GDM1 (cell line): ENCODE measurements at places on chromosomes 7 and 10.

DNA sequence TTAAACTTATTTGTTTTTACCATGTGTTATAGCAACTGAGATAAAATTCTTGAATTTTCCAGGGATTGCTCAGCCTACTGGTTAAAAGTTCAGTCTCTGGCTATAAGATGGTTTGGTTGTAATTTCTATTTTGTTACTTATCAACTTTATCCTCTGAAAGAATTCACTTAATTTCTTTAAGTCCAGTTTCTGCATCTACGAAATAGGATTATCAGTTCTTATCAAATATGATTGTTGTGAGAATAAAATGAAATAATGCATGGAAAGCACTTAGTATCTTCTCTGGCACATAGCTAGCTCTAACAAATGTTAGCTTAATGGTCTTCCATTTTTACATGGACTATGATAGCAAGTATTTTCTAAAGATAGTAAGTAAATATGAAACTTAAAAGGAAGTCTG lies 53.3 kb downstream of the SEMA3D start:
- no peak for DNase-seq

DNA sequence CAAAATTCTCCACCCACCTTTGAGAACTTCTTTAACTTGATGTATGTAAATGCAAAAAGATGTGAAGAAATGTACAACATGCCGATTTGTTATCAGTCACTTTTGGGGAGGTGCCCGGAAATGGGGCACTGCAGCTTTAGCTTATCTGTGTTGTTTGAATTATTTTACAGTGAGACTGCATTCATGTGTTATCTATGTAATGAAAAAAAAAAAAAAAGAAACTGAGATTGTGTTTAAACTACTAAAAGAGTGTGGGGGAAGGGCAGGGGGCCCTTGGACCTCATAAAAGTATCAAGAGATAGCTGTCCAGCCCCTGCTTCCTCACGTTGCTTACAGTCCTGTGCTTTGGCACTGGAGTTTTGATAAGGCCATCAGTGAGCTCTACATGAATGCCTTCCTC lies 259.4 kb downstream of the STK31 start:
- no peak for DNase-seq

GRCh38 chr7:14196555-14196954 lies 207.1 kb upstream of the ETV1 start:
- DNase-seq = no peak

DNA sequence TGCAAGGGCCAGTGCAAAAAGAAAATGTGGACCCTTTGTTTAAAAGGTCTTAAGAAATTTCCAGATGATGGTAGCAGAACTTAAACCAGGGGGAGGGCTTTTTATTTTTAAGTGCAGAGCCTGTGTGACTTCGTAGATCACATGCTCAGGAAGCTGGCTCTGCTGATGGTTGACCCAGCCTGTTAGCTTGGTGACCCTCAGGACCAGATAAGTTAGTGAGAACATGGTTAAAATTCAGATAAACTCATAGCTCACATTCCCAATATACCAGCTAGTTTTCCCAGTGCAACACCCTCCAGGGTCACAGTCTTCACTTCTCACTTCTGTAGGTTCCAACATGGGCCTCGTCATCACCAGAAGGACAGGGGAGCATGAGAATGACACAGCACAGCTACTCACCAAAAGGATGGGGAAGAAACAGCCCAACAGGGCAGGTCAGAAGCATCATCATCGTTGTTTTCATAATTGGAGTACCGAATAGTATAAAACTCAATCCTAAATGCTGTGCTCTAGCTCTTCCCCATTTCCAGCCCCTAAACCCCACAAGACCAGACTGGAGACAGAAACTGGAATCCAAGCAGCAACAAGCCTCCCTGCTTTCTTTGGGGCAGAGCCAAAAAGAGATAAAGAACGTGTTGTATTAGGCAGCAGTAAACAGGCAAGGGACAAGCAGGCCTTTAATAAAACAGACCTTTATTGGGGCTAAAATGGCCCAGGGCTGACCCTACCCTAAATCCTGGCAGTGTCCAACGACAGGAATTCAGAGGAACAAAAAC lies 102.2 kb upstream of the ANKRD1 start:
- DNase-seq = no peak

DNA sequence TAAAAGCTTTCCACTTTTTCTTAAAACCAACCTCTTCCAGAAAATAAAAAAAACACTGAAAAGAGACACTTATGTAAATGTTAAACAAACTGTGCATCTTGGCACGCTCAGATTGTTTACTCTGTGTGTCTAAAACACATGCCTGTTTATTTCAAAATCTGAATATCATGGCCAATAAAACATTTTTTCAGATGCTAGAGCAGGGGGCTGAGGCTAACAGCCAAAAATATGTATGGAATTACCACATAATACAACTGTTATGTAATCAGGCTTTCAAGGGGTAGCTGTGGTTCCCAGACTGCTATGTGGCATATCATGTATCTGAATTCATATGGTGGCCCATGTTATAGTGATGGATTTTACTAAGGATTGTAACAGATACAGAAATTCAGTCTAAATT lies 130.4 kb downstream of the HIBADH start:
- no peak for DNase-seq

DNA sequence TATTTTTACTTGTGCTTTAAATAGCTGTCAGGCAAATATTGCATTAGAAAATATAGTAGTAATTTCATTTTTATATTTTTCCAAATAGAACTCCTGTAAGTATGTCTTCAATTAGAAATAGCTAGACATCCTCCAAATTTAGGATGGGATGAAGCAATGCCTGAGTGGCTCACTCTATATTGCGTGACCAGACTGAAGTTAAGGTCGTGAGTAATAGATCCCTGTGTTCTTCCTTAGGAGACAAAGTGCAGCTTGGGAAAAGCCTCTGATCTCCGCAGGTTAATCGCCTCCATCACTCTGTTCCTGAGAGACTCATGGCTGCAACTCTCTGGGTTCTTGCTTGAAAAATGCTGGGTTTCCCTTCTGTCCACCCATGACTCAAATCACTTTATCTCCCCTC lies 484.8 kb upstream of the ANKRD30A start:
- no peak for DNase-seq

DNA sequence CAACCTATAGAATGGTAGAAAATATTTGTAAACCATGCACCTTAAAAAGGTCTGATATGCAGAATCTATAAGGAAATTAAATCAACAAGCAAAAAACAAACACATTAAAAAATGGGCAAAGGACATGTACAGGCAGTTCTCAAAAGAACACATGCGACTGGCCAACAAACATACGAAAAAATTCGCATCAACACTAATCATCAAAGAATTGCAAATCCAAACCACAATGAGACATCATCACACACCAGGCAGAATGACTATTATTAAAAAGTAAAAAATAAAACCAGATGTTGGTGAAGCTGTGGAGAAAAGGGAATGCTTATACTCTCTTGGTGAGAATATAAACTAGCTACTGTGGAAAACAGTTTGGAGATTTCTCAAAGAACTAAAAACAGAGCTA lies 33.2 kb downstream of the TMEM229A start:
- no peak for DNase-seq
